ENCODE measurements at places on chromosomes 3 and 15. TPM values are rescaled to one million over a fixed set of nuclear protein-coding genes. Genes with fewer than 3 reads are reported as not detected.

DNA sequence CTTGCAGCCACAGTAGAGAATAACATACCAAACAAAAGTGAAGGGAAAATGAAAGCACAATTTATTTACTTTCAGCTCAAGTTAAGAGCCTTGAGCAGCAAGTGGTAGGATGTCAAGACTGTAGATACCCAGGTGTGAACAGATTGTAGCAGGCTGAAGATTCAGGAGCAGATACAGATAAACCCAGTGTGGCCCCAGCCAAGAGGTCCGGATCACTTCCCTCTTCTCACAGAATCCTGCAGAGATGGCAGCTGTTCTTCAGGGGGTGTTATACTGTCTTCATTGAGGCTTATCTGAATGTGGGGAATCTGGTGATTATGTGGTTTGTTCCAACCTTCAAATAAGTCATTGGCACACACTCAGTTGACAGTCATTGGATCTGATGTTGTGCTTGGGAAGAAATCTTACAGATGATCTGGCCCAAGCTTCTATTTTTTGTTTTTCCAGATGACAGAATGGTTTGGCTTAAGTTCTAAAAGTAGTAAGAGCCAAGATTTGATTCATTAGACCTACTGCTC lies 2.2 kb downstream of the STARD9 start:
- no peaks in the 10 kb centered on the region for H3K36me3 ChIP-seq
- peak overlapping the region; percentile 50 for H3K27ac ChIP-seq
- no peaks in the 10 kb centered on the region for H3K27me3 ChIP-seq
- no peaks in the 10 kb centered on the region for H3K4me1 ChIP-seq
- peak overlapping the region; percentile 20 for H3K4me3 ChIP-seq
- no peak for DNase-seq

- DNase-seq = no peak
- no peaks in the 10 kb centered on the region for H3K36me3 ChIP-seq
- H3K27ac ChIP-seq = no peak overlapping the region
- H3K4me1 ChIP-seq = no peaks in the 10 kb centered on the region
- H3K4me3 ChIP-seq = no peak overlapping the region
These were observed 1003.9 kb upstream of the EPHA6 start for GRCh38 chr3:95810462-95810861.

- H3K36me3 ChIP-seq = no peaks in the 10 kb centered on the region
- peak overlapping the region; percentile 27 for H3K27ac ChIP-seq
- no peaks in the 10 kb centered on the region for H3K4me1 ChIP-seq
- DNase-seq = no peak
- no peak overlapping the region for H3K4me3 ChIP-seq
These were observed 129.2 kb upstream of the LRIG1 start for GRCh38 chr3:66629982-66630368.

DNA sequence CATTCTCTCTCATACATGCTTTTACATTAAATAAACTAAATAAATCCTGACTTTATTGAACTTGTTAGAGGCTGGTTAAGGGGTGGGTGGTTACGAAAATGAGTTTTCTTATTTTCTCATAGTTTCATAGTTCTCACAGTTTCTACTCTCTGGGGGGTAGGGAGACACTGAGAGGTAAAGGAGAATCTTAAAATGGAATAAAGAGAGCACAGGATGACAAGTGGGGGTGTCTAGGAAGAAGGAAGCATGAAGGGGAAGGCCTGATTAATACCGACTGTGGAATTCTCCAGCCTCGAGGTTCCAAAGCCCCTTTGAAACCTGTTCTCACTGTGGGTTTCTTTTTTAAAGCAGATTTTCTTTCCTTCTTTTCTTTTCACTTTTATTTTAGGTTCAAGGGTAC lies 66.4 kb upstream of the TRA2B start:
- no peak overlapping the region for H3K27ac ChIP-seq
- no peak overlapping the region for H3K4me3 ChIP-seq
- H3K4me1 ChIP-seq = no peaks in the 10 kb centered on the region
- H3K36me3 ChIP-seq = no peaks in the 10 kb centered on the region
- no peaks in the 10 kb centered on the region for H3K27me3 ChIP-seq

The TM4SF18 gene
- 43.8 TPM for total RNA-seq

The SLC9C1 gene
- 0.48 TPM for total RNA-seq

The UTS2B gene
- total RNA-seq = not detected

The STXBP5L gene
- total RNA-seq = not detected

The IL17RD gene
- 31.8 TPM for total RNA-seq

The CLSTN2 gene
- 33.1 TPM for total RNA-seq

The SLC22A14 gene
- 0.29 TPM for total RNA-seq

Data from breast epithelium (tissue), 4 donors.